ENCODE measurements at places on chromosomes 4 and X. TPM values are rescaled to one million over a fixed set of nuclear protein-coding genes. Genes with fewer than 3 reads are reported as not detected.

The CWH43 gene
- total RNA-seq: not detected

The RAI2 gene
- 39.0 TPM for total RNA-seq

The TMPRSS11E gene
- total RNA-seq: not detected

The KCNE5 gene
- total RNA-seq: not detected

The CFI gene
- total RNA-seq: 22.9 TPM

The TMEM271 gene
- total RNA-seq: not detected

The GPC4 gene
- 63.7 TPM for total RNA-seq

The GRIA3 gene
- 1.8 TPM for total RNA-seq

The STBD1 gene
- total RNA-seq: 62.0 TPM

The CITED1 gene
- total RNA-seq: 4.5 TPM

The EXOC1L gene
- not detected for total RNA-seq

The SYP gene
- total RNA-seq: 0.94 TPM

The SERPINA7 gene
- not detected for total RNA-seq

The DUSP21 gene
- not detected for total RNA-seq

The PPARGC1A gene
- total RNA-seq: 4.9 TPM

The CD38 gene
- 42.1 TPM for total RNA-seq

The GAGE1 gene
- not detected for total RNA-seq

The AKAP17A gene
- total RNA-seq: 24.1 TPM

The CT45A3 gene
- not detected for total RNA-seq

The SERTM2 gene
- not detected for total RNA-seq

The PLAC8 gene
- total RNA-seq: 1.5 TPM

The KLHL34 gene
- not detected for total RNA-seq

The GIMD1 gene
- not detected for total RNA-seq

The OTC gene
- total RNA-seq: not detected

The CDS1 gene
- total RNA-seq: 0.19 TPM

Measured in subcutaneous adipose tissue (tissue), 4 donors.